ENCODE measurements at places on chromosomes 16 and 17.

- DNase-seq = no peak
These were observed 43.0 kb downstream of the MYO18A start for GRCh38 chr17:29136998-29137730.

GRCh38 chr17:27424516-27424915 is 31.7 kb upstream of the KSR1 start:
- no peak for DNase-seq

GRCh38 chr16:2029350-2029749 is 2.6 kb downstream of the NHERF2 start:
- no peak for DNase-seq

- DNase-seq = no peak
These were observed 120.3 kb downstream of the ANKRD11 start for GRCh38 chr16:89370081-89370511.

GRCh38 chr17:44932096-44932786 is 15.3 kb downstream of the KIF18B start:
- no peak for DNase-seq

- no peak for DNase-seq
These were observed 8.3 kb upstream of the CHD3 start for GRCh38 chr17:7880076-7880868.

DNA sequence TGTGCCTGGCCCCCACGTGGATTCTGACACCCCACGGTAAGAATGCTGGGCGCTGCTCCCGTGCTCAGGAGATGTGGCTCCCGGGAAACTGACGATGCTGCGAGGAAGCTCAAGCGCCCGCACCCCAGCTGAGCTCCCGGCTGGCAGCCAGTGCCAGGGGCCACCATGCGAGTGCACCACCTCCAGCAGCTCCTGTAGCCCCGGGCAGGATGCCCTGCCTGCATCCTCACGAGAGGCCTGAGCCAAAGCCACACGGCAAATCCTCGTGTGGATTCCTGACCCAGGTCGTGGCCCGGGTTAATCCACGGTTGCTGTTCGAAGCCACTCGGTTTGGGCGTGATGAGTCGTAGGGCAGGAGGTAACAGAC is 11.6 kb upstream of the DPEP1 start:
- no peak for DNase-seq

- DNase-seq = no peak
These were observed 57.3 kb downstream of the EPN2 start for GRCh38 chr17:19294443-19294842.

All from stimulated activated CD4-positive, alpha-beta T cell treated with anti-CD3 and anti-CD28 coated beads, Interleukin-1b, Interleukin-23, amount 100 ng/mL, for 4 hours (primary cell).